ENCODE measurements at places on chromosomes 7 and 10.

GRCh38 chr10:66860376-66860945 is 65.4 kb upstream of the LRRTM3 start:
- no peak for DNase-seq

DNA sequence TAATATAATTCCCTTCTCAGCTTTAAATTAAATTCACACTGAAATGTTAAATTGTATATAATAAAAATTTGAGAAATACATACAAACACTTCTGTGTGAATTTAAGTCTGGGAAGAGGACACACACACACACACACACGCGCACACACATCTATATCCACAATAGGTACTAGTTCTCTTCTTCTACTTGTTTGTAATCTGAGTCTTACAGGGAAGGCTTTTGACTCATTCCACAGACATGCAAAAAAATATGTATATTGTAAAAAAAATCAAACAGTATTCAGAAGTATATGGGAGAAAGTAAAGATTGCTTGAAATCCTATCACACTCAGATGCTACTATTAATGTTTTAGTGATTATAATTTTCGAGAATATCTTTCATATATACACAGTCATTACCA is 276.2 kb downstream of the MDFIC start:
- DNase-seq: no peak

DNA sequence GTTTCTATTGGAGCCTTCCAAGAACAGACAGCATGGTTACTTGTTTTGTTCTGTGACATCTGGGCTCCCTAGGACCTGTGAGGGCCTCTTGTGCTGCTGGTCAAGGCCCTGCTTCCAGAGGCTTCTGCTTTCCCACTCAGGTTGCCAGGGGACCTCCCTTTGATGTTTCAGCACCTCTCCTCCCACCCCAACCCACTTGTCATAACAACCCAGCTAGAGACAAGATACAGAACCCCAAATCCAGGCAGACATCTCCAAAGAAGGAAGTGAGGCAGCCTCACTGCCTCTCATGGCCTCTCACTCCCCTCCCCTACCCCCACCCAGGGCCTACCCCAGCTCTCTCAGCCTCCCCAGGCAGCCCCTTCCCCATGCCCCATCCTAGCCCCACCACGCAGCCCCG is 11.3 kb downstream of the NFKB2 start:
- DNase-seq: no peak

GRCh38 chr10:74841265-74841973 is 15.0 kb downstream of the KAT6B start:
- DNase-seq: no peak

- DNase-seq: no peak
Measured at GRCh38 chr7:95501261-95501832, 15.6 kb downstream of the ASB4 start.

- DNase-seq: no peak
Measured at GRCh38 chr7:38574086-38574485, 57.1 kb downstream of the AMPH start.

- DNase-seq: no peak
Measured at GRCh38 chr10:91185239-91185875, 35.1 kb upstream of the PCGF5 start.

DNA sequence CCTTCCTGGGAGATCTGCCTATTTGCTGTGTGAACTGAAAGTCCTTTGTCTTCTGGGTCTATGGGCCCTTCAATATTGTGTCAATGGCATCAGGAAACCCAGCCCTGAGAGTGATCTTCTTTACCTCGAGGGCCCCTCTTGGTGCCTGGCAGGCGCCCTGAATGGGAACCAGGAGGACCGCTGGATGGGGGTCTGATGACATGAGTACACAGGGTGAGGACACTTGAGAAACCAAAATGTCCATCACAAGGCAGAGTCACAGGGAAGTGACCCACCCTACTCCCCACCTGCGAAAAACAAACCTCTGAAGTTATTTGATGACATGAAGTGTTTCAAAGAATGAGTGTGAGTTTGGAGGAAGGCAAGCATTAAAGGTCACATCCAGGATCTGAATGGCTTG is 17.3 kb downstream of the SFTPA1 start:
- DNase-seq: no peak

DNA sequence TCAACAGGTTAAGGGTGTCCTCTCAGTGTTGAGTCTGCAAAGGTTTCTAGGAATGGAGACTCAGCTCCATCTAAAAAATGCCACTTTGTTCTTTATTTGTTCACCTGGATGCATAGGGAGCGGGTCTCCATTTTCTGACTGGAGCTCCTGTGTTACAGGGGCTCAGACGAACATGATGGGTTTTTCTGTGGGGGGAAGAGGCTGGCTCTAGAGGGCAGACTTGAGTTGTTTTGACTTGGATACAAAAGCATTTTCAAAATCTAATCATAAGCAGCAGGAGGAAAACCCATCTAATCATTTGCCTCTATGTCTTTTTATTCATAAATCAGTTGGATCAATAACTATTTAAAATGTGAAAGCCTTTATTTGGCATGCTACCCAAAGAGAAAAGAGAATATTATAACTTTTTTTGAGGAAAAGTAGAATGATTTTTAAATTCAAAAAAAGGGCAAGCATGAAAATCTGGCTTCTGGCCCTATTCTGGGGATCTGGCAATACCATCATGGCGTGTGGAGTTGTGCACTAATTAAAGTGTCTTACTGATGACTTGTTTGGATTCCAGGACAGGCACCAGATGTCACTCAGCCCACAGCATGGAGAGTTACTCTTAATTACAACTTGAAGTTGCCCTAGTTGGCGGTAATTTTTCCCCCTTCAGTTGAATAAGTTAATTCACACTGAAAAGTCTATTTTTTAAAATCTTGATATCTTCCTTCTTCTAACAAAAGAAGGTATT is 594.9 kb downstream of the REEP3 start:
- no peak for DNase-seq

GRCh38 chr7:75866489-75867389 is 12.1 kb upstream of the RHBDD2 start:
- peak; percentile 62 for DNase-seq

GRCh38 chr10:119136084-119136483 is 29.4 kb downstream of the SFXN4 start:
- no peak for DNase-seq

GRCh38 chr7:134619627-134620331 is 26.9 kb upstream of the BPGM start:
- DNase-seq: no peak

GRCh38 chr7:71668572-71668971 is 536.6 kb downstream of the GALNT17 start:
- no peak for DNase-seq

DNA sequence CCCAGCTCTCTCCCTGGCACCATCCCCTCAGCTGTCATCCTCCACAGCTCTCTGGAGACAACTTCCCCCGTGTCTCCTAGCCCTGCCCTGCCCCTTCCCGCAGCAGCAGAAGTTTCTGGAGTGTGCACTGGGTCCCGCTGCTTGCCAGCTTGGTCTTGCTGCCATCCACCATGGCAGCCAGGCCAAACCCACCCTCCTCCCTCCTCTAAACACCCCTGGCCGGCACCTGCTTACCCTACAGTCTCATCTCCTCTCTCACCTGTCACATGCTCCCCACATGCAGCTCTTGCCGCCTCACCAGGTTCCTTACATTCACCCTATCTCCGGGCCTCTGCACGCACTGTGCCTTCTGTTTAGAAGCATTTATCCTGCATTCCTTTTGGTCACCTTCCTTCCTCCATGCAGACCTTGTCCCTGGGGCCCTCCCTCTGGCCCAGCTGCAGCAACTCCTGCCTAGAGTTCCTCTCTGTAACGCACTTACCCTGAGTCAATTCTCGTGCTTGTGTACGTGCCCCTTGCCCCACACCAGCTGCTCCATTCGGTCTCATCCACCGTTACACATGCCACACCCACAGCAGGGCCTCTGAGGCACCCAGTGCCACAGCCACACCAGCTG is 93.9 kb upstream of the RET start:
- no peak for DNase-seq
